ENCODE measurements at places on chromosomes 1 and 21.

- DNase-seq = no peak
Observed at GRCh38 chr1:57707631-57708030, 283.8 kb upstream of the DAB1 start.

DNA sequence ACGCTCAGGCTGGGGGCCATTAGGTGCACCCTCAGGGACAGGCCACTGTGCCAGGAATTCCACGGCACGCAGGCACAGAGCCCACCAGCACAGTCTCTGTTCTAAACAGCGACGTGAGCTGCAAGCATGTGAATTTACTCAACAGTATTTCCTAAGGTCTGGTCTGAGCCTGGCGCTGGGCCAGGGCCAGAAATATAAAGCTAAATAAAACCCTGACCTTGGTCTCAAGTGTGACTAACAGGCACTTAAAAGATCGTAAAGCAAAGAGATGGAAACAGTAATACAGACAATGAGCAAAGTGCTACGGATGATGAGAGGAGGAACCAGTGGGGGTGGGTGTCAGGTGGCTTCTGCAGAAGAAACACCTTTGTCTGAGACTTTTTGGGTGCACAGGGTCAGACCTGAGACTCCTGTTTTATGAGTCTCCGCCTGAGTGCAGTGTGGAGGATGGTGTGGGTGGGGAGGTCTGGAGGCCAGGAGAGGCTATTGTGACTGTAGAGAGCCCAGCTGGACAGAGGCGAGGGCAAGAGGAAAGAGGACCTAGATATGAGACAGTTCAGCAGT is 53.4 kb upstream of the EDN2 start:
- no peak for DNase-seq

DNA sequence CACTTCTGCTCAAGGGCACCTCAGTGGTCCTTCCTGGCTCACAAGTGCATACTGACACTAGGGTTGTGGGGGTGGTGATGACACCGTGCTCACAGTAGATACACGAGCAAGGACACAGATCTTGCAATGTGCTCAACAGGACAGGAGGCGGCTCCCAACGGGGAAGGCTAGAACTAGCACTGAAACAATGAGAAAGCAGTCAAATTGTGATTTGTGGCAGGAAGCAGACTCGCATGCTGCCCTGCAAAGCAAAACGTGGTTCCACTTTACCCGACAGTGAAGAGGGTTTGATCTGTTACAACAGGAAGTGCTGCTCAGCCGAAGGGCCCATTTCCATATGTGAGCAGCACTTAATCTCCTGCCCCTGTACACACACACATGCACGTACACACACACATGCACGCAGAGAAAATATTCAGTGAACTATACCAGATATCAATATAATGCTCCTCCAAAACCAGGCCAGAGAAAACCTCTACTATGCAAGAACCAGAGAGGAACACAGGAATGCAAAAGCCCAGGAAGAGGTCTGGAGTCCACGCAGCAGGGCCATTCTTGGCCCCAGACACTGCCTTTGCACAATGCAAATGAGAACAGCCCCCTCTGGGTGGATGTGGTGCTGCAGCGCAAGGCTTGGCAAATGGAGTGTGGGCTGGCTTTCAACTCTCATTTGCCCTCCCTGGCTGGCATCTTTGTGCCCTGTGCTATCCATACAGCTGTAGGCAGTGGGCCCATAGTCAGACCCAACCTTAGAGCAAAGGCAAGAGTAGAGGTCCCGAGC is 47.1 kb downstream of the KANK4 start:
- no peak for DNase-seq

DNA sequence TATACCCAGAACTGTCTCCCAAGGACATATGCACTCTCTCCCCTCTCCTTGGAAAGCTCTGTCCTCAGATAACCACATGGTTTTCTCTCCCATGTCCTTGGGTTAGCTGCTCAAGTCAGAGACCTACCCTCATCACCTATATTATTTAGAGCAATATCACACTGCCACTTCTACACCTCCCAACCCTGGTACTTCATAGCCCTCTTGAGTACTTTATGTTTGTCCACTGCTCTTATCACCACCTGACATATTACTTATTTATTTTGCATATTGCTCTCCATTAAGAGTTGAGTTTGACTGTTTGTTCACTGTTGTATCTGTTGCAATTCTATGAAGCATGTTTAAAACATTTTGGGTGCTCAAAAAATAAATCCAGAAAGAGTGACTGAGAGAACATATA is 126.3 kb upstream of the ATP1B1 start:
- DNase-seq = no peak

DNA sequence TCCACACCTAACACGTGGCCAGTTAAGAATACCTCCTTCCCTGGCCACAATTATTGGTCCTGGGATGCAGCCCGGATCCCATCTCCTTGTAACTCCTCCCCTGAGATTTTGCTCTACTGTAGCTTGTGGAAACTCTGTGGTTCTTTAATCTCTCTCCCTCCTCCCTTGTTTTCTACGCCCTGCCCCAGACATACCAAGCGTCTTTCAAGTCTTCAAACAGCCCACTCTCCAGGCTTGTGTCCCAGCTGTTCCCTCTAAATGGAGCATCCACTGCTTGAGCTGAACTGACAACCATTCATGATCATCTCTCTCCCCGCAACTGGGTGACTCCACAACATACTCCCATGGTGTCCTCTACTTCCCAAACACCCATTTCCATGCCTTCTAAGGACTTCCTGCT is 111.6 kb downstream of the SIPA1L2 start:
- no peak for DNase-seq

DNA sequence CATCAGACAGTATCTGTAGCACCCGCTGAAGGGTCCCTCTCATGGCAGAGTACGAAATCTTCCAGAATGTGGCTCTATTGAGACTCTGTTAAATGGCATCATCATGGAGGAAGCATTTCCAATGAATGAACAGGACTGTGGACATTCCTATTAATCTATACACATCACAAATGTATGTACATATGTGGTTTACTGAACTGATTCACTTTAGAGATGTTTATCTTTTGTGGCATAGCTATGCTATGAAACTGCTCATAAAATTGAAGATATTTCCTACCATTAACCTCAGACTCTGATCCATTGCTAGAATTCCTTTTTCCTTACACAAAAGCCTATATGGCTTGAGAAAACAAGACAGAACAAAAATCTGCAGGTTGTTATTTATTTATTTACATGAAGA is 259.6 kb upstream of the RRP15 start:
- no peak for DNase-seq

- no peak for DNase-seq
Observed at GRCh38 chr1:162710780-162711465, 78.7 kb downstream of the DDR2 start.

GRCh38 chr1:116560704-116561490 is 9.9 kb downstream of the CD58 start:
- no peak for DNase-seq
